ENCODE measurements at places on chromosomes 13 and 19.
A peak's percentile ranks its signal among the peaks of the same experiment; 100 is the strongest.

GRCh38 chr19:2221250-2221831, 14.8 kb downstream of the PLEKHJ1 start:
- DNase-seq = no peak

DNA sequence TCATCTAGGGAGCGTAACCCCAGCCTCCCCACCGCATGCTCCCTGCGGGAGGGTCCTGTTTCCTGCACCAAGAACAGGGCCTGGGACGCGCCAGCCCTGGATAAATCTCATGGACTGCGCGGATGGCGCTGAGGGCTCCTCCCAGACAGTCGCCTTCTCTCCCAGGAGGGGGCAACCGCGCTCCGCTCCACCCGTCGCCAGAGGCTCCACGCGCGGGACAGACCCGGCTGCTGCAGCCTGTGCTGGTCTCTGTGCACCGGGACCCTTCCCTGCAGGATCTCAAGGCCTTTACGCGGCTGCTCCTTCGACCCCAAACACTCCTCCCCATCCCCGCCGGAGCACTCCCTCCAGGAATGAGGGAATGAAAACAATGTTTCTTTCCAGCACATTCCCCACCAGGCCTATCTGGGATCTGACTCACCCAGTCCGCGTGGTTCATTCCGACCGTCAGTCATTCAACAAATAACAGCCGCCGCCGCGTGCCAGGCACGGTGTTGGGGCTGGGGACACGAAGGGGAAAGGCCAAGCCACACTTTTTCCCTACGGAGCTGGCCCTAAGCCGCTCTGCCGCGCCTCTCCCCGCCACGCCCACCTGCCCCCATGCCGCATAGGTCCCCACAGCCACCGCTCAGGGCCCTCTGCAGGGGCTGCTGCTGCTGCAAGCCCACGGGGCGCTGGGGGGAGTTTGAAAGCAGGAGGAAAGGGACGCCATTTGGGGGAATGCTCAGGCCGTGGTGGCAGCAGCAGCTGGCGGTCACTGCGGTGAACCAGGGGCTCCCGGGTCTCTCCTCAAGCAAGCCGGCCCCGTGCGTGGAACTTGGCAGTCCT, 6.0 kb downstream of the PNMA8B start:
- peak; percentile 79 for DNase-seq

DNA sequence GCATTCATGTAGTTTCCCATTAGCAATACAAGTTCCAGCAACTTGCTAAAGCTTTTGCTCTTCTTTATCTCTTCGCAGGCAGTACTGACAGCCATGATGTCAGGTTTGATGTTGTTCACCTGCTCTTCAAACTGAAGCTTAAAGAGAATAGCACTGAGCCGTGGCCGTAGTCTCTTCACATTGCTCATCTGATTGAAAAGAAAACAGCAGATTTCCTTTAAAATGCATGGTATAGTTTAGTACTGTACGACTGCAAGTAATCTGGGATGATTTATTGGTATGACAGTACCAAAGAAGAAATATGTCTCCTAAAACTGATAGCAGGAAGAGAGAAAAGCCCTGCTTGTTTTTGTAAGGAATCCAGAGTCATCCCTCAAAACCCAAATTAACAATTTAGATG, 284.4 kb downstream of the DIAPH3 start:
- DNase-seq = no peak

DNA sequence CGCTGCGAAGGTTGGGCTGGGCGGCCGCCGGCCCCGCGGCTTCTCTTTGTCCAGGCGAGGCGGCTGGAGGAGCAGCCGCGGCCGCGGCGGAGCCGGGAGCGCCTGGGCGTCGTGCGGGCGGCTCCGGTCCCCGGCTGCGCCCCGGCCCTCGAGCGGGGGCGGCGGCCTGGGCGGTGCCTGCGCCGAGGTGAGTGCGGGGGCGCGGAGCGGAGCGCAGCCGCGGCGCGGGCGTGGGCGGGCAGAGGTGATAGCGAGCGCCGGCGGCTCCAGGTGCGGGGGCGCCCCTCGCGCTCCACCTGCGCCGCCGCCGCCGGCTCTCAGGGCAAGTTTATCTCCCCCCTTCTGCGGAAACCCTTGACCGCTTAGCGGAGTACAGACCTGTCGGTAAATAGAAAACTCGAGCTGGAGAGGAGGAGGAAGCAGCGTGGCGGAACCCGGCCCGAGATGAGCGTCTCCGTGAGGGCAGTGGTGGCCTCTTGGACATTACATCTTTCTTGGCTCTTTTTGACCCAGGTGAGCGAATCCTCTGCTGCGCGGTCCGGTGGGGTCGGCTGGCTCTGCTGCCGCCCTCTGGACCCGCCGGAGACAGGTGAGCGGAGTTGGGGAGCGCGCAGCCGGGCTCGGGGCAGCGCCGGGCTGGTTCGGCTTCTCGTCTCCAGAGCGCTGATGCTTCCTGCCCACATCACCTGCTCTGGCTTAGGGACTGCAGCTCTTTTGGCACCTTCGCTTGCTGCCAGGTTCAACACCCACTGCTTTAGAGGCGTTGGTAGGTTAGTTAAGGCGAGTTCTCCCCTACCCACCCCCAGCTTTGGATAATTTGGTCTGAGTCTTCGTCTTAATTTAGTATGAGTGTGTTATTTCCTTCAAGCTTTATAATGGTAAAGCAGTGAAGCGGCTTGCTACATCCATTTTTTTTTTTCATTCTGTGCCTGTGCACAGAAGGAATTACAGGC, at the start of gene MTUS2:
TSS of gene MTUS2 (plus strand) at position 241 of the 953 bp plus-strand sequence.
- no peak for DNase-seq

DNA sequence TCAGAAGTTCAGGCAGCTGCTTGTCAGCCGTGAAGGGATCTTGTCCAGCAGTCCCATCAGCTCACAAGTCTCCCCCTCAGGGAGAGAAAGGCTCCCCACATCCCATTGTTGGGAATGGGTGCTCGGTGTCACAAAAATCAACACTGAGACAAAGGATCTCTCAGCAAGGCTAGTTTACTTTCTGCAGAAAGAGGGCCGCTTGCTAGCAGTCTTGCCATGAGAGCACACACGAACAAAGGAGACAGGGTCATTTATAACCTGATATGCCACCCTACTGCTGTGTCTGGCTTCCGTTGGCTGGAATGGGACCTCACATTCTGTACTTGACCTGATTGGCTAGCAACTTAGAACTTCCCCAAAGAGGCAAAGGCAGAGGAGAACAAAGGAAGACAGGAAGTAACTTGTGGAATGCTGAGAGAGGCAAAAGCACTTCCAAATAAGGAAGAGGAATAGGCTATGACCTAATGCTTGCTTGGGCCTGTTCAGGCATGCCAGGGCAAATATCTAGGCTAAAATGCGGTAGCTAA, 8.7 kb upstream of the IGFL3 start:
- DNase-seq = no peak

GRCh38 chr13:113598481-113598880, 13.9 kb downstream of the TFDP1 start:
- peak; percentile 51 for DNase-seq

- peak; percentile 79 for DNase-seq
These were observed at the start of gene CGB7 for GRCh38 chr19:49057636-49058234. Gene CGB7 (minus strand): TSS chr19:49057749. CDS start chr19:49055375, 2,374 bp downstream.

DNA sequence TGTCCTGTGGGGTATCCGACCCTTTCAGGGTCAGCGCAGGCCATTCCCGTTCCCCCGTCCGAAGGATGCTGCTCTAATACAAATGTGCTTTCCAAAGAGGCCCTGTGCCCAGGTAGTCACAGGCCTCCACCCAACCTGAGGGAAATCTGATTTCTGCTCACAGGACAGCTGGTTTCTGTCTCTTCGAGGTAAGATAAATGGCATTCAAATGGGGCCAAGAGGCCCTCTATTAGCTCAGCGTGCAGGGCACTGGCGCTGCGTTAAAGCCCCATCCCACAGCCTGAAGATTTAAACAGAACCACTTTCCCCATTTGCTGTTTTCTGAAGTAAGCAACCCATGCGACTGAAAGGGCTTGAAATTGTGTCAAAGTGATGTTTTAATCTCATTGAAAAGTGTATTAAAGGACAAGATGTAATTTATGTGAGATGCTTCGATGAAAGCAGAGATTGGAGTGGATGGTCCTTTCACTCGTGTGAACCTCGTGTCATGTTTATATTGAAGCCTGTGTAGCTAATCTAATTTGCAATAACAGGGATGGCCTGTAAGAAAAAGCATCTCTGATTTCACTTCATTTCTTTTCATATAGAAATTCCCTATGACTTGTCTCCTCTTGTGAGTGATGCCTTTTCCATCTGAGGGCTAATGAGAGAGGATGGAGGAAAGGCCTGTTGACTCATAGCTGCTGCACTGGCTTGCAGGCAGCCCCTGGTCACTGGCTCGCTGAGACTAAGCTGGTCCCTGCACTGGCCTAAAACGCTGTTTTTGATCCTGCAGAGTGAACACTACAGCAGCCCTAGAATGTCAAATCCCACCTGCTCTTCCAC, 7.3 kb upstream of the SOX1 start:
- DNase-seq = no peak

- DNase-seq = no peak
These were observed 17.5 kb downstream of the NDUFB7 start for GRCh38 chr19:14554382-14554812.

DNA sequence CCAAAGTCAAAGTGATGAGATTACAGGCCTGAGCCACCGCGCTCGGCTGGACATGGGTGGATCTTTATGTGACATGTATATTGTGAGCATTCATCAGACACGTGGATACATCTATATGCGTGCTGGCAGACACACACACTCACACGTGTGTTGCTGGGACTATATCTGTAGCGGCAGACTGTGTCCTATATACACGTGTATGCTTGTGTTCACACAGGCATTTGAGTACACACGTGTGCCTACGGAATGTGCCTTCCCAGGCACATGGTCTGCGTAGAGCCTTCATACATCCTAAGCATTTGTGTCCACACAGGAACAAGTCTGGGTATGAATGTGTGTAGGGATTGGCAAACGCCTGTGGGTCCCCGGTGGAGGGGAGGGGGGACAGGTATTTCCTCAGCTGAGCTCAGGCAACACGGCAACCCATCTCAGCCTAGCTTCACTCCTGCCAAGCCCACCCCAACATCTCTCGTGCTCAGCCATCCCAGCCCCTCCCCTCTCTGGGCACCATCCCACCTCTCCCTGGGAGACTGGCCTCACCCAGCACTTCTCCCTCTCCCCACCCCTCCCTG, 2.6 kb downstream of the UNC13A start:
- DNase-seq = no peak

- DNase-seq = peak; percentile 79
These were observed at the start of gene PGPEP1 for GRCh38 chr19:18340190-18340989. Gene PGPEP1 (plus strand): TSS chr19:18340598. CDS start chr19:18340682, 84 bp downstream.

DNA sequence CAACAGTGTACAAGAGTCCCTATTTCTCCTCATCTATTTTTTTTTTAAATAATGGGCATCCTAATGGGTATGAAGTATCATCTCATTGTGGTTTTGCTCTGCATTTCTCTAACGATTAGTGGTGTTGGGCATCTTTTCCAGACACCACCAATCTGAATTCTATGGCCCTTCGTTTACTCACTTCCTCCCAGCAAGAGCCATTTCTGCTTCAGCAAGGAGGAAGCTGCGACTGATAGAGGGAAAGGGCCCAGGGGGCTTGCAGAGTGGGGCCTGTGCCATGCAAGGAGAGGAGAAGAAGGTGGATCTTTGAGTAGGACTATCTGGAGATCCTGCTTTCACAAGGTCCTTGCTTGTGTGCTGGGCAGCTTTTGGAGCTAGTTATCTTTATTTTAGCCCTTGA, 58.0 kb downstream of the USPL1 start:
- no peak for DNase-seq

- DNase-seq = peak; percentile 83
These were observed 3.7 kb downstream of the PRKACA start for GRCh38 chr19:14113762-14114414.

- DNase-seq = no peak
These were observed 59.4 kb upstream of the WASF3 start for GRCh38 chr13:26497968-26498511.

GRCh38 chr19:14393329-14393728, 12.1 kb downstream of the ADGRE5 start:
- no peak for DNase-seq

DNA sequence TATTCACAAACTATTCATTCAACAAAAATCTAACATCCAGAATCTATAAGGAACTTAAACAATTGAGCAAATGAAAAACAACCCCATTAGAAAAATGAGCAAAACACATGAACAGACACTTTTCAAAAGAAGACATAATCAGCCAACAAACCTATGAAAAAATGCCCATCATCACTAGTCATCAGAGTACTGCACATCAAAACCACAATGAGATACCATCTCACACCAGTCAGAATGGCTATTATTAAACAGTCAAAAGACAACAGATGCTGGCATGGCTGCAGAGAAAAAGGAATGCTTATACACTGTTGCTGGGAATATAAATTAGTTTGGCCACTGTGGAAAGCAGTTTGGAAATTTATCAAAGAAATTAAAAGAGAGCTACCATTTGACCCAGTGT, 487.6 kb downstream of the GPC6 start:
- DNase-seq = no peak

DNA sequence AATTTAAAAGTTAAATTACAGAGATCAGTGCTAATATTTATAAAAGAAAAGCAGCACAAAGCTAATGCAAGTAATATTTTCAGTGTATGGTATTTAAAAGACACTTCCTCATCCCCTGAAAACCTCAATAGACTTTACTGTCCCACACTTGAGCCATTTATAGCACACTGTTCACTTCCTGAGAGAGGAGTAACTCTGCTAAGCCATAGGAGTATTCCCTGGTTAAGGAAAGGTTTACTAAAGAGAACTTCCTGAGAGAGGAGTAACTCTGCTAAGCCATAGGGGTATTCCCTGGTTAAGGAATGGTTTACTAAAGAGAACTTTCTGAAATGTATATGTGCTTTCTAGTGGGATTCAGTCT, 159.4 kb downstream of the NHLRC3 start:
- DNase-seq = no peak

DNA sequence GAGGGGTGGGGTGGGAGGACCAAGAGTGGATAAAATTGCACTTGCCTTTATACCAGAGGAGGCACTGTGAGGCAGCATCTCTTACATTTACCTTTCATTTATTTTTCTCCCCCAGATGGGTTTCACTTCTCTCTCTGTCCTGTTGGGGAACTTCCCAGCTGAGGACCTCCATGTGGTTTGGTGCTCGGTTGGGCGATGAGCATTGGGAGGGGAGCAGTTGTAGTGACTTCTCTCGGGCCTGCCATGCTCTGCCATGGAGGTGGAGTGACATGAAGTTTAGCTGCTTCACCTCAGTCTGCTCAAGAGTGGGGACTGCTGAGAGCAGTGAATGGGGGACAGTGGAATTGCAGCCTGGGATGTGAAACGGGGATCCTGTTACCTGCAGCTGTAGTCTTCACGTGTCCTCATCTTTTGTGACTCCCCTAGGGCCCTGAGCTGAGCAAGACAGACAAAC, 23.1 kb upstream of the CXCL17 start:
- no peak for DNase-seq

- DNase-seq = no peak
These were observed 32.6 kb downstream of the SHISA2 start for GRCh38 chr13:26019251-26019650.

DNA sequence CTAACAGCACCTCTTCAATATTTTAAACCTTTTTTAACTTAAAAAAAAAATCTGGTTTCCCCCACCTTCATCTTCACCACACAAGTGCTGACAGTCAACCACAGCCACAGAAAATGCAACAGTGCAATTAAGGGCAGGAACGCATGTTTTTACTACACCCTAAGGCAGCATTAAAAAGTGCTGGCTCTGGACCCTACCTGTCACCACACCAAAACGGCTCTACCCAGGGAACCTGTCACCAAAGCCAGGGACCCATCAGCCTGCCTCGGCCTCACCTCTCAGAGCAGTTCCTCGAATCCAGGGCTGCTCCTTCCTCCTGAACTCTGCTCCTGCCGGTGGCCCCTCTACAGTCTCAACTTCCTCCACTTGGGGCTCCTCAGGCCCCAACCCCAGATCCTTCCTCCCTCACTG, 22.5 kb upstream of the SLC35E1 start:
- no peak for DNase-seq

Data from cardiac septum (tissue), 1 donor.